Inflammatory macrophage treated with lipopolysaccharide for 1 hour (primary cell): ENCODE measurements at places on chromosomes 2 and 18.

- no peak for DNase-seq
Observed at GRCh38 chr2:110153416-110153815, 37.8 kb upstream of the MALL start.

DNA sequence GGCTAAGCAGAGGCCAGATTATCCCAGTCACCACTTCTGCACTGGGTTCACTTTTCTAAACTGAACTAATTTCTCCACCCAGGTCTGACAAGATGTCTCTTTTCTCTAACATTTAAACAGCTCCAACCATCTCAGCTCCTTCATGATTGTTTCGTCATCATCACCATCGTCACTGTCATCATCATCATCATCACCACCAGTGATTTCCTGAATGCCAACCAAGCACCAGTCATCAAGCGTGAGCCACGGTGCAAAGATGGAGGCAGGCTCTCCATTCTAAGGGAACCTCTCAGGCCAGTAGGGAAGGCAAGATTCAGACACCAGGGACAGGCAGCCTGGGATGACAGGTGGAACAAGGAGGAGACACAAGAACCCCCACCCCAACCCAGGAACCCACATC is 25.5 kb upstream of the TMBIM1 start:
- peak; percentile 23 for DNase-seq

DNA sequence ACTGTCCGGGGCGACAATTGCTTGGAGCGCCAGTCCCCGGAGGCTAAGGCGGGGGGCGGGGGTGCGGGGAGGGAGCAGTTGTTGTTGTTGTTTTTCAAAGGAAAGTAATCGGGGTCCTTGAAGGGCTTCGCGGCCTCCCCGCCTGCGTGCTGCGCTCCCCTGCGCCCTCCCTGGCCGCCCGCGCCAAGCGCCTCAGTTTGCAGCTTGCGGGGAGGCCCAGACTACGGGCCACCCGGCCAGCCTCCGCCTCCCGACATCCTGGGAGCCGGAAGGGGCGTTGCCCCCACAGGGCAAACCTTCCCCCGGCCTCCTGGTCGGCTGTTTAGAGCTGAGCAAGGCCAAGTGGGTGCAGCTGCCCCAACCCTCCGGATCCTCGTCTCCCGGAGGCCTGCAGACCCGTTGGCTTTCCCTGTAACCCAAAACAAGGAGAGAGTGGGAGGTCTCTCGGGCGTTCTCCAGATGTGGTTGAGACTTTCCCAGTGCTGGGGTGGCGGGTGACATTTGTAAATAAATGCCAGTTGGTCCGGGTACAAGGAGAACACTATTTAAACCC is 3.7 kb upstream of the SIX3 start:
- DNase-seq, result no peak

DNA sequence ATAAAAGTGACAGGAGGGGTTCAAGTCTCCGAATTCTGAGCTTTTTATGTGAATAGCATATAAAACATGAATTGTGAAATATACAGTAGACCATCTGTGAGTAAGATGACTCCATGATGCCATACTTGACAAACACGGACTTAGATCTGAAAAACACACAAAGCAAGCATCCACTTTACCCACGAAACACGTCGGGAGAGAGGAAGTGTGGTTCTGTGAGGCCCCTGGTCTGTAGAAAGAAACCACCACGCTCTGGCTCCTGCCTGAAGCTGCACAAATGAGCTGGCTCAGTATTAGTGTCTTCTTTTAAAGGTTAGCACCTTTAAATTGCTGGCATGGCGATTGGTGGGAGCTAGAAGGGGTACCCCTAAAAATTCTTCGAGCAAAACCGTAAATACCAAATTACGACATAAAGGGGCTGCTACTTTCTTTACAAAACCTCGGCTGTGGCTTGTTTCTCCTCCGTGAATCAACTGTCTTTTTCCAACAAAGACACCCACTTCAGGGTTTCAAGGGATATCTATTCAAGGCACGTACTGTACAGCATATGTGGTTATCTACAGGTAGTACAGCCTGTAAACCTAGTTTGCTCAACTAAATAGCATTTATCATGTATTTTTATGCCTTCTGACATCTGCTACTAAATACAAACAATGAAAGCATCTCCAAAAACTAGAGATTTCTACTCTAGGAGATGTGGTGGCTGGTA is 70.9 kb downstream of the AFF3 start:
- DNase-seq, result no peak

DNA sequence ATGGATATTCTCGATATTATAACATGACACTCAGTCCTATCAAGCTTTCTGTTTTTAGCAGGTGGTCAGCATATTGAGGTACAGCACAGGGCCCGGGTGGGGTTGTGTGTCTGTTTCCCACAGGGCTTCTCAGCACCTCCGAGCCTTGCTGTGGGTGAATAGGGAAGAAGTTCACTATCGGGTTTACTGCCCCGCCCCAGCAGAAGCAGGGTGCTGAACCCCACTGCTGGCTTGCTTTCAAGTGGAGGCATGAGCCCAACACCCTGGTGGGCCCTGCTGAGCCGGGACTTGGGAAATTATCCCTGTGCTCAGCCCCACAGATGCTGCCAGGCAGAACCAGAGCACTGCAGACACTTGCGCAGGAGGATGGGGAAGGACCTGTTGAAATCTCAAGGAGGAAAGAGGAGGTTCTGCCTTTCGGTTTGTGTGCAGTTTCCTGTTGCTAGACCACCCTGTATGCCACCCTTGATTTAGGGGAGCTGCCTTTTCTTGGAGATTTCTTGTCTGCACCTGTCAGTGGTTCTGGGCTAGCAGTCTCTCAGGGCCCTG is 270.3 kb upstream of the SALL3 start:
- no peak for DNase-seq

DNA sequence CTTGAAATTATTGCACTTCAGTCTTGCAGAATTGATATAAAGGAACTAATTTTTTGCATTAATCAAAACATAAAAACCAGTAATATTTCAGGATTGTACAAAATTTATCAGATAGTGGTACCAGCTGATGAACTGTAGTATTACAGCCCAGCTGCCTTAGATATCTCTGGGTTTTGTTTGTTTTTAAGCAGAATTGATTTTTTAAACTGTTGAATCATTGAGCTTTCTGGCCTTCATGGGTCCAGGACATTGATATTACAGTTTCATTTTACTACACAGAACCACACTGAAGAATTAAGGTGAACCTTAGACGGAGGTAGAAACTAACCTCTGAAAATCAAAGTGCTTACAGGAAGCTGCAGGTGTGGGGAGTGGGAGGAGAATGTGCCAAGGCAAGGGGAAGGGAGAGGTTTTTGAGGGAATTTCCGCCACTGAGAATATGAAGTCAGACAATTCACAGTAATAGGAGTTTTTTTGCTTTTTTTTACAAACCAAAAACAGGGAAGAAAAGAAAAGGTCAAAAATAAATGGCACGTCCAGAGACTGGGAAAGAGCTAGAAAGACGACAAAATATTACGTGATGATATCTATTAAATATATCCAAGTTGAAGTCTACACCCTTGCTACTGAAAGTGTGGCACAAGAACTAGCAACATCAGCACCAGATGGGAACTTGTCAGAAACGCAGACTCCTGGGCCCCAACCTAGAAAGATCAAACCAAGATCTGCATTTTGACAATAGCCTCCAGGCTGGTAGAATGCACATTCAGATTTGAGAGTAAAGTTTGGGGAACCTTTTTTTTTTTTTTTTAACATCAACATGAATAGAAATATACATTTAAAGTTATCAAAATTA is 40.8 kb upstream of the SPAG16 start:
- DNase-seq, result no peak

GRCh38 chr2:105777031-105777482 is 32.3 kb downstream of the NCK2 start:
- no peak for DNase-seq

DNA sequence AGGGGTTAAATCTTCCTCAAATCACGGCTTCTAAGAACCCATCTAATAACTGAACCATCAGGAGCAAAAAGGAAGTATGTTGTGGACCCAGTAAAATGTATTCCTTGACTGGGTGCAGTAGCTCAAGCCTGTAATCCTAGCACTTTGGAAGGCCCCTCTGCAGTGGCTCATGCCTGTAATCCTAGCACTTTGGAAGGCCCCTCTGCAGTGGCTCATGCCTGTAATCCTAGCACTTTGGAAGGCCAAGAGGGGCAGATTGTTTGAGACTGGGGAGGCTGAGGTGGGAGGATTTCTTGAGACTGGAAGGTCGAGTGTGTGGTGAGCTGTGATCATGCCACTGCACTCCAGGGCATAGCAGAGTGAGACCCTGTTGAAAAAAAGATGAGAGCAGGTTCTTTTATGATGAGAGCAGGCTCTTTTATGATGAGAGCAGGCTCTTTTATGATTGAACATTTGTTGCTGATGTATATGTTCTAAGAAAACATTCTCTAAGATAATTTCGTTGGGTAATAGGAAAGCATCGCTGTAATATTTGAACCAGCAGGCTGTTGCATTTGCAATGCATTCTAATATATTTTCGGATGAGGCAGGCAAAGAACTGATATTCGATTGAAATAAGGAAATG is 3.5 kb upstream of the PARD6G start:
- no peak for DNase-seq

DNA sequence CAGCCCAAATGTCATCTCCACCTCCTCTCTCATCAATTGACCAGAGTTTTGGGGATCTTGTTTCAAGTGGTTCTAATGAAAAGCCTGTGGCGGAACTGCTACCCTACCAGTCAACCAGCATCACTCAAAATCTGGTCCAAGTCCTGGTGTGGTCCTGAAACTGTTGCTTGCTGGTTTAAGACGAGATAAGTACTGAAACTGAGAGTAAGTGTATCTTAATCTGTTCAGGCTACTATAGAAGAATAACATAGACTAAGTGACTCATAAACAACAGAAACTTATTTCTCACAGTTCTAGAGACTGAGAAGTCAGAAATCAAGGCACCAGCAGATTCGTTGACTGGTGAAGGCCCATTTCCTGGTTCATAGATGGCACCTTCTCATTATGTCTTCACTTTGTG is 879 bp upstream of the GALNT5 start:
- no peak for DNase-seq

- no peak for DNase-seq
Observed at GRCh38 chr2:11228692-11229091, 73.4 kb downstream of the SLC66A3 start.

- no peak for DNase-seq
Observed at GRCh38 chr2:121476684-121477083, 54.0 kb upstream of the RNU4ATAC start.

GRCh38 chr2:232296776-232297525 is 81.6 kb upstream of the ALPP start:
- DNase-seq, result no peak

DNA sequence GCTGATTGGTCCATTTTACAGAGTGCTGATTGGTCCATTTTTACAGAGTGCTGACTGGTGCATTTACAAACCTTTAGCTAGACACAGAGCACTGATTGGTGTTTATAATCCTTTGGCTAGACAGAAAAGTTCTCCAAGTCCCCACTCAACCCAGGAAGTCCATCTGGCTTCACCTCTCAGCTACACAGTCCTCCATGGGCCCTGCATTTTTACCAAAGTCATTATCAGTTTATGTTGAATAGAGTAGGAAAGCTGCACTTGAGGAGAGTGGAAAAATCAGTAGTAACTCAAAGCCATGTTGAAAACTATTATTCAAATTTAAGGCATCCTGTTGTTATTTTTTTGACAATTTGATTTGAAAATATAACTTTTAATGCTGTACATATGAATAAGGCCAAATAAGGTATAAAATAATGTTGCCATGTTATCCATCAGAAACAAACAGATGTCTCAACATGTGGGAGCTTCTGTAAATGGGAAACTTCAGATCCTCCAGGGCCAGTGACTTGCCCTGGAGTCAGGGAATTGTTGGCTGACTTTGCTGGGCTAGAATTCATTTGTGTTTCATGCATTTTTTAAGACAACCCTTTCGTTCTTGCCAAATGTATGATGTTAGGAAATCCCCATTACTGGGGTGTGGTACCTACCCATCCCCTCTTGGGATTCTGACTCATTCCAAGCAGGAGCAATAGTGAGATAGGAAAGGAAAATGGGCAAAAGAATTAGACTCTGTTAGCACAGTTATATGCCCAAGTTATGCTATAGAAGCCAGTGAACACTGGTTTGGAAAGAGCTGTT is 37.8 kb upstream of the CCDC195 start:
- no peak for DNase-seq

- no peak for DNase-seq
Observed at GRCh38 chr2:230676546-230676945, 36.1 kb upstream of the CAB39 start.

- no peak for DNase-seq
Observed at GRCh38 chr18:68219274-68219673, 495.6 kb downstream of the TMX3 start.

- DNase-seq, result no peak
Observed at GRCh38 chr2:34045101-34045655, 446.1 kb upstream of the FAM98A start.

GRCh38 chr2:3121601-3122000 is 256.0 kb downstream of the EIPR1 start:
- no peak for DNase-seq

GRCh38 chr2:150095361-150096095 is 391.9 kb downstream of the RND3 start:
- DNase-seq, result no peak

- DNase-seq, result no peak
Observed at GRCh38 chr2:178238750-178239149, 44.4 kb downstream of the OSBPL6 start.

DNA sequence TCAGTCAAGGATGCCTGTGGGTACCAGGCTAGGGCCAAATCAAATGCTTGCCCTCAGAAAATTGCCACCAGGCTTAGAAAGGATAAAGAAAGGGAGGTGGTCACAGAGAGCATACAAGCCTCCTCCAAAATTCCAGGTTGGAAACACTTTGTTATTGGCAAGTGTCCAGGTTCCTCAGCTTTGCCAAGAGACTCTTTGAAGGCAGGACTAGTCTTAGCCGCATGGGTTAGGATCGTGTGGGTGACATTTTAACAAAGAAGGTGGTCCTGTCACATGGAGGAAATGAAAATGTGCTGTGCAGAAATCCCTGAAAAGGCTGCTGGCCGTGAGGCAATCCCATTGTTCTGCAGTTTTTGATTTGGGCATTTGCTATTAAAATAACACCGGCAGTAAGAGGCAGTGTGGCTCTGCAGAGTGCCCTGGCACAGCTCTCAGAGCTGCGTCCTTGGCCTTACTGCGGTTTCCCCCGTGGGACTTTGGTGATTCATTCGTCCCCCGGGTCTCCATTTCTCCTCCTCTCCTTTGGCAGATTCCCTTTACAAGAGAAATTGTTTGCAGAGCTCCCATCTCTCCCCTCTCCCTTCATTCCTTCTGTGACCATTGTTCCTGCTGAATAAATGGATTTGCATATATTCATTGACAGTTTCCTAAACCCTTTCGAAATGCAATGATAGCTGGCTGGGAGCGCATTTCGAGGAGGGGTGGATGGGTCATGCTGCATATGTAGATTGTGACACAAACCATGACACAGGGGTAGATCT is 187.3 kb downstream of the VAPA start:
- DNase-seq, result no peak

GRCh38 chr2:231677632-231678104 is 30.7 kb upstream of the PTMA start:
- peak; percentile 67 for DNase-seq
